Heart right ventricle (tissue), 16 donors: ENCODE measurements at places on chromosomes 1 and 21. TPM values are rescaled to one million over a fixed set of nuclear protein-coding genes. Genes with fewer than 3 reads are reported as not detected.

- DNase-seq, result no peak
Measured at GRCh38 chr21:43986544-43987451, 25.3 kb upstream of the TRAPPC10 start.

- DNase-seq, result no peak
Measured at GRCh38 chr21:42527489-42528158, 14.0 kb downstream of the SLC37A1 start.

Gene CTTNBP2NL
- total RNA-seq, result 12.8 TPM

GRCh38 chr21:33036430-33037162 lies 10.9 kb downstream of the OLIG2 start:
- DNase-seq, result no peak

Gene AMPD1
- not detected for total RNA-seq

GRCh38 chr1:212255705-212256307 lies 29.4 kb upstream of the PPP2R5A start:
- no peak for DNase-seq

DNA sequence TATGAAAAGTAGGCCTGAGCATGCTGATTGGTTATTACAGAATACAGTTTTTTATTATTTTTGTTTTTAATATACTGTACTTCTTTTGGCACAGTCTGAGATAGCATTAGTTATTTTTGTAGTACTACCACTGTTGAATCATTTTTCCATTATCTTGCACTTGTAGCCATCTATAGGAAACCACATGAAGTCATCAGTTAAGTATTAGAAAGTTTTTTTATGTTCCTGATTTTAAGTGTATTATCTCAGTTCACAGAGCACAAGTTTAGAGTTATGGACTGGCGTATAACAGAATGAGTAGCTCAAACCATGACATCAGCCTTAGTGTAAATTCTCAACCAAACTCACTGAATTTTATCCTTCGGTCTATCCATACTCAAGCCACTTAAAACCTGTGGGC lies 22.8 kb downstream of the DHX9 start:
- DNase-seq, result no peak

Gene RNF11
- total RNA-seq, result 112 TPM

GRCh38 chr21:43762303-43763128 lies 13.6 kb downstream of the CSTB start:
- DNase-seq, result no peak

DNA sequence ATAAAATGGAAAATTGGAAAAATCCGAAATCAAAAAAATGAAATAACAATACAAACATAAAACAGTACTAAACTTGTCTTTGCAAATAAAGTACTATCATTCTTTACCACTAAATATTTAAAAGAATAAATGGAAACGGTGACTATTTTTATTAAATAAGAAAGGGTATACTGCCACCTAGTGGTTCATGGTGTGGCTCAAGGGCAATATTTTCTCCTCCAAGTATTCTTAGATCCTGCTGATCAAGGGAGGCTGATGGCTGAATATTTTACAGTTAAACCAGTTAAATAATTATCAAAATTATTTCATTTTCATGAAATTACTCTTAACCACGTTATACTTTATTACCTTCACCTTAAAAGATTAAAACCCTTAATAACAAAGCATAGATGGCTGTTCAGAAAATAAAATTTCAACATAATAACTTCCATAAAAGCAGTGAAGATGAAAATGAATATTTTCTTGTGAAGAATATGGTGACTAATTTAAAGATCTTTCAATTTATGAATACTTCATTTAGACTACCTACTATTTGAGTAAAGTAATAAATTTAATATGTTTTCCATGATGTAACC lies 1793.9 kb downstream of the NCAM2 start:
- DNase-seq, result no peak

Gene SYNC
- total RNA-seq, result 12.7 TPM

DNA sequence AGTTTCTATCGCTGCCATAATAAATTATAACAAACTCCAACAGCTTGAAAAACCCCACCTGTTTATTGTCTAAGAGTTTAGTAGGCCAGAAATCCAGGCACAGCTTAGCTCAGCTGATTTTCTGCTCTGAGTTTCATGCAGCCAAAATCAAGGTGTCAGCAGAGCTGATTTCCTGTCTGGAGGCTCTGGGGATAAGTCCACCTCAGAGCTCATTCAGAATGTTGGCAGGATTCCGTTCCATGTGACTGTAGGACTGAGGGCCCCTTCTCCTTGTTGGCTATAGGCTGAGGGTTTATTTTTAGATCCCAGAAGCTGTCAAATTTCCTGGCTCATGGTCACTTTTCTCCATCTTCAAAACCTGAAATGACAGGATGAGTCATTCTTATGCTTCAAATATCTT lies 91.6 kb upstream of the CHODL start:
- peak; percentile 12 for DNase-seq
